Muscle of back (tissue), 13 donors: ENCODE measurements at places on chromosomes 3 and 15.

- no peak for DNase-seq
Measured at GRCh38 chr15:58471348-58471747, 39.6 kb downstream of the LIPC start.

DNA sequence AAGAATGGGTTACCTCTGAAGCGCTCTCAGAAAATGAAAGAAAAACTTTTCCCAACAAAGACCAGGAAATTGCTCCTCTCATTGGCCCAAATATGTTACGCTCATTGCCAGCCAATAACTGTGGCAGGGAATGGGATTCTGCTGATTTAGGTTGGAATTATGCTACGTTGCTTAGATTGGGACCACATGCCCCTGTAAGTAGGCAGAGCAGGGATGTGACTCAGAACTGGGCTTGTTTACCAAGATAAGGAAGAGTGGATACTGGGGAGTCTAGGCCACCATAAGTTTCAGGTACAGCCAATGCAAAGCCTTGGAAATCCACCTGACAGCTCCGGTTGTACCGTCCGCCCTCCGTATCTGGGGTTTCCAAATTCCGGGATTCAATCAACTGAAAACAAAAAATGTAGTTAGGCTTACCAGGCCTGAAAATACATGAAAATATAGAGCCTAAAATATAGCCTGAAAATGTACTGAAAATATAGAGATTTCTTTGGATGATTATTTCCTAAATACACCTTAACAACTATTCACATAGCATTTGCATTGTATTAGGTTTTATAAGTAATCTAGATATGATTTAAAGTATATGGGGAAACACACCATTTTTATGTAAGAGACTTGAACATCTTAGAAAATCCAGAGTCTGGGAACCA, 1.5 kb upstream of the TCF12 start:
- no peak for DNase-seq

GRCh38 chr15:71444866-71445590, 329.8 kb downstream of the THSD4 start:
- DNase-seq = no peak

- no peak for DNase-seq
Measured at GRCh38 chr15:69790632-69791031, 307.1 kb downstream of the TLE3 start.

GRCh38 chr3:112136046-112136445, 3.0 kb upstream of the GCSAM start:
- DNase-seq = no peak
